M059J (cell line): ENCODE measurements at places on chromosomes 11 and 22. TPM values are rescaled to one million over a fixed set of nuclear protein-coding genes. Genes with fewer than 3 reads are reported as not detected.
A peak's percentile ranks its signal among the peaks of the same experiment; 100 is the strongest.

ZBTB16 gene
- not detected in 2 replicates for total RNA-seq

FERMT3 gene
- 0.20 TPM in 1 of 2 replicates, not detected in the other for total RNA-seq

MMP8 gene
- total RNA-seq: not detected in 2 replicates

TOMT gene
- total RNA-seq: not detected in 2 replicates

HMOX1 gene
- total RNA-seq: 9.4 and 14.9 TPM in 2 replicates

SCGB2A2 gene
- total RNA-seq: not detected in 2 replicates

GPR152 gene
- not detected in 2 replicates for total RNA-seq

TMEM151A gene
- not detected in 2 replicates for total RNA-seq

BDNF gene
- 35.4 and 46.9 TPM in 2 replicates for total RNA-seq

ZFPL1 gene
- 83.4 and 96.0 TPM in 2 replicates for total RNA-seq

GRCh38 chr11:33733980-33734379 lies 2.2 kb downstream of the CD59 start:
- peak; percentile 34 for DNase-seq

DNA sequence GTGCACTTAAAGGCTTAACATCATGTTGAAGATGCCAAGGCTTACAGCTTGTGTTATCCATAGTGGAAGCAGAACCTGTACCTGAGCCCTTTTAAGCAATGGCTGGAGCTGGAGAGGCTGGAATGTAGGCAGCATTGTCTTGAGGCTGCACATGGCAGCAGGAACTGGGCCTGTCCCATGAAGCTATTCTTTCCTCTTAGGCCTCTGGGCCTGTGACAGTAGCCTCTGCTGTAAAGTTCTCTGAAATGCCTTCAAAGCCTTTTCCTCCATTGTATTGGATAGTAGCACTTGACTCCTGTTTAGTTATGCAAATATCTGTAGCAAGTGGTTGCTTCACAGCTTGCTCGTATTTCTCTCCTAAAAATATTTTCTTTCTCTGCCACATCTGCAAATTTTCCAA lies 127.4 kb upstream of the ANO5 start:
- no peak for DNase-seq

- DNase-seq: no peak
Measured at GRCh38 chr22:27990451-27990840, 71.4 kb upstream of the PITPNB start.

GRCh38 chr11:5932671-5933070 lies 9.4 kb upstream of the OR56A3 start:
- no peak for DNase-seq

GRCh38 chr22:27747396-27748221 lies 53.9 kb downstream of the MN1 start:
- DNase-seq: no peak

GRCh38 chr11:108405706-108406105 lies 61.6 kb downstream of the C11orf65 start:
- DNase-seq: peak; percentile 36

DNA sequence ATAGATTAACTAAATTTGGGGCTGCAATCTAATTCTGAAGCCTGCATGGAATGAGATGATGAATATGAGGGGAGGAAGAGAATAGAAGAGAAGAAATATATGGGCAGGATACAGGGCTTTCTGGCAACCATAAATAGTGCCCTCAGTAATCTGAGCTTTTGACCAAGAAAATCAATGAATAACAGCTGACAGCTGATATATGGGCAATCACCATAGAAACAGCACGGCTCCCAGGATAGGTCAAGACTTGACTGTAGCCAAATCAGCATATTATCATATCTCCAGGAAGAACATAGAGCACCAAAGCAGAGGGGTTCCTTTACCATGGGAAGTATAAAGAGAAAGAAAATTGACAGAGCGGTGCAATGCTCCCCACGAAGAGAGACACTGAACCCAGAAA lies 643.8 kb upstream of the TENM4 start:
- DNase-seq: no peak

DNA sequence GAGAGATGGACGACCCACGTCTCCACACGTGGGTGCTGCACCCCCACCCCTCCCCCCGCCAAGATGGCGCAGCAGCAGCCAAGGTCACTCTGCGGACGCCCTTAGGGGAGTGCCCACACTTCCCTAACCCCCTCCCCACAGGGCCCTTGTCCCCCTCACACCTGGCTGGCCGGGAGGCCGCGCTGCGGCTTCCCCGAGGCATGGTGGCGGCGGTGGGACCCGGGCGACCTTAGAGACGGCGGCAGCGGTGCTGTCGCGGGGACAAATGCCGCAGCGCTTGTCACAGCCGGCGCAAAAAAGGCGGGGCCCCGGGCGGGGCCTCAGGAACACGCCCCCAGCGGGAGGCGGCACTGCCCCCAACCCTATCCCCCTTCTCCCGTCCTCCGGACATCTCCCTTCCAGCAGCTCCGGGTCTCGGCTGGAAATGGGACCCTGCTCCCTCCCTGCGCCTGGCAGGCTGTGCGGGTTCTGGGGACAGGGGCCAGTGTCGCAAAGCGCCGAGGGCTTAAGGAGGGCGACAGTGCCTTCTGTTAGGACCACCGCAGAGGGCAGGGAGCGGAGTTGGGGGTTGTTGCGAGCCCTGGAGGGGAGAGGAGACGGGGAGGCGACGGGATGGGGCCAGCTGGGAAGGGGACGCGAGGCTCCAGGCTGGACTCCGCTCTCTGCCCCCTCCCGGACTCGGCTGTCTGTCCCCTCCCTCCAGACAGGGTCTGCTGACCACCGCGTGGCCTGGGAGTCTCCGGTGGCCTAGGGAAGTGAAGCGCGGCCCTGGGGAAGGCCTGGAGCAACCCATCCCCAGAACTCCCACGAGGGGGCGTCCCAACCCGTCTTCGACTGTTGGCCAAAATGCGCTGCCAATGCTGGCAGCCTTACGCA lies at the start of gene CHCHD10:
Gene CHCHD10 (minus strand): TSS at position 300 of the 876 bp plus-strand sequence. CDS start 98 bp downstream, at position 202.
- peak; percentile 55 for DNase-seq

GRCh38 chr11:35553021-35553420 lies 27.6 kb upstream of the PAMR1 start:
- no peak for DNase-seq

DNA sequence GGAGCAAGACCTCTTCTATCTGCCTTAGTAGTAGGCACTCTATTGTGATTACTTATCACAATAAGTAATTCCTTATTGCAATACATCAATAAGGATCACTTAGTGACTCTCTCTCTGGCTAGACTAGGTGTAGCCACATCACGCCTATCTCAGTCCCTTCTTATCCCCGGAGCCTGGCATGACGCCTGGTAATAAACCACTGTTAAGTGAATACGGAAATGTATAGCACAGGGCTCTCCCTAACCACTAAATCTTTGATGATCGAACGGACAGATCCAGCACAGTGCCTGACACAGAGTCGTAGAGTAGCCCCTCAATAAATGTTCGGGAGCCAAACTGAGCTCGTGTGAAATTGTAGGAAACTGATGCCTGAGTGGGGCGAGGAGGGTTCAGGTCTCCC lies 143.3 kb downstream of the FBXO7 start:
- no peak for DNase-seq

- no peak for DNase-seq
Measured at GRCh38 chr11:41458154-41458553, 1.3 kb downstream of the LRRC4C start.

DNA sequence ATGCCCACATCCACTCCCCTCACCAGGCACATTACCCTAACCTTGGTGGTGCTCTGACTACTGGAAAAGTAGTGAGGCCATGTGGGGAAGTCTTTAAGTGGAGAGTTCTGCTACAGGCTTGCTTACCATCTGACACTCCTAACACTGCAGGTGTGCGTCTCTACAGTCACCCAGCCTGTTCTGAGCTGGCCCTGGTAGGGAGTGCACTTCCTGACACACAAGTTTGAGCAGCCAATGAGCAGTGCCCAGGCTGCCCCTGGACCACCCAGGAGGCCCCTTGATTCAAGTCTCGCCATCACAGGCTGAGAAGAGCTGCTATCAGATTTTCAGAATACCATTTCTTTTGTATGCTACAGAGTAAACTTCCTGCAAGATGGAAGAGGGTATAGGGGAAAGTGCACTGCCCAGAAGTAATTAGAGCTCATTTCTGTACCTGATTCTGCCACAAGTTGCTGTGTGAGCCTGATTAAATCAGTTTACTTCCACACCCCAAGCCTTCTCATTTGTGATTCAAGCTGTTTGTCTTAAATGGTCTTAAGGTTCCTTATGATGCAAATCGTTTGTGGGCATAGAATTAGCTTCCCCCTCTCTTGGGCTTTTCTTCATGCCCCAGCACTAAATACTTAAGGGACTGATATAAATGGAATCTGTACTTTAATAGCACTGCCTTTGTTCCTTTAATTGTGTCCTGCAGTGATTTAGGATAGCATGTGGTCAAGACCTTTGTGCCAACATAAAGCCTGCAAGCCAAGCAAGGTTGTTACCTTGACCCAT lies 22.2 kb downstream of the OPCML start:
- DNase-seq: no peak

DNA sequence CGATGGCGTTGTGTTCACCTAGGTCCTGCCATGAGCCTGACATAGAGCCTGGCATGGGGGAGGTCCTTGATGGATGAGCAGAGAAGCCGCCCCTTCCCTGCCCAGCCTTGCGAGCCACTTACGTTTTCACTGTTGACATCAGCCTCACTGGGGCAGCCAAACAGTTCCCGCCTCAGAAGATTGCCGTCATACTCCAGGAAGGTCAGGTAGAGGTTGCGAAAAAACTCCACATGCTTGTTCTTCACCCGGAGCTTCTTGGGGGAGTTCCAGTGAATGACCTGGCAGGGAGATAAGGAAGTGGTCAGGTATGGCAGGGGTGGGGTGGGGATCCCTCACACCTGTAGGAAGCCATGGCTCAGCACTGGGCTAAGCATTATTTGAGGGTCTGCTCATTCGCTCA lies 279.3 kb upstream of the SYN3 start:
- DNase-seq: no peak

GRCh38 chr11:127925475-127925874 lies 661.9 kb downstream of the ETS1 start:
- DNase-seq: peak; percentile 57

DNA sequence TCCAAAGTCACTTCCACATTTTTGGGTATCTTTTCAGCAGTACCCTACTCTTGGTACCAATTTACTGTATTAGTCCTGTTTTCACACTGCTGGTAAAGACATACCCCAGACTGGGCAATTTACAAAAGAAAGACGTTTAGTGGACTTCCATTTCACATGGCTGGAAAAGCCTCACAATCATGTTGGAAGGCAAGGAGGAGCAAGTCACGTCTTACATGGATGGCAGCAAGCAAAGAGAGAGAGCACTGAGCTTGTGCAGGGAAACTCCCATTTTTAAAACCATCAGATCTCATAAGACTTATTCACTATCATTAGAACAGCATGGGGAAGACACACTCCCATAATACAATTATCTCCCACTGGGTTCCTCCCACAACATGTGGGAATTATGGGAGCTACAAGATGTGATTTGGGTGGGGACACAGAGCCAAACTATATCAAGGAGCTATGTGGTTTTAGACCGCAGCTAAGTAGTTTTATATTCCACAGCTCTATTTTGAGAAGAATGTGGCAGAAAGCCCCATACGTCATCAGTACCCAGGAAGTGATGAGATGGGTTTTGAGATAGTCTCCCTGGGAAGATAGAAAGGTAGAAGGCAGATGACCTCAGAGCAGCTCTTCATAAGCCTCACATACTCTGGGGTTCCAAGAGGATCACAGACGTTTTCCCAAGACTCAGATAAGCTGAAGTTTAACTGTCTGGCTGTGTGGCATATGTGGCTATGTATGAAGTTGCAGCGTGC lies 96.3 kb downstream of the APIP start:
- peak; percentile 48 for DNase-seq

DNA sequence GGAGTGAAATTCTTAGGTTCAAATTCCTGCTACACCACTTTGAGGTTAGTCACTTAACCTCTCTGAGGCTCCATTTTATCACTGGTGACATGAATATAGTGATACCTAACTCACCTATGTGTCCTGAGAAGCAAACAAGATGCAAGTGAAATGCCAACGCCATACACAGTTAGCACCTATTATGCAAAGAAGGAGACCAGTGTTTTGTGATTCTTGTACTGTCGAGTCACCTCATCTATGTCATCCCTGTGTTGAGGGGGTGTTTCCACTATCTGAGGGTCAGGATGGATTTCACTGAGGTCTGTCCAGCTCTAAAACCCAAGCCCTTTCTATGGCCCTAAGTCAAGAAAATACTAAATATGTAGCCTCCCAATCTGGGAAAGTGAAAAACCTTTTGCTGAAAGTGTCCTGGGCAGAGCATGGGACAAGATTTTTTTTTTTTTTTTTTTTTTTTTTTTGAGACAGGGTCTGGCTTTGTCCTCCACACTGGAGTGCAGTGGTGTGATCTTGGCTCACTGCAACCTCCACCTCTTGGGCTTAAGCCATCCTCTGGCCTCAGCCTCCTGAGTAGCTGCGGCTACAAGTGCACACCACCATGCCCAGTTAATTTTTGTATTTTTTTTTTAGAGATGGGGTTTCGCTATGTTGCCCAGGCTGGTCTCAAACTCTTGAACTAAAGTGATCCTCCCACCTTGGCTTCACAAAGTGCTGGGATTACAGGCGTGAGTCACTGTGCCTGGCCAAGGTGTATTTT lies 5.0 kb upstream of the MCM5 start:
- DNase-seq: no peak

GRCh38 chr11:113376156-113376555 lies 11.4 kb upstream of the ANKK1 start:
- no peak for DNase-seq

DNA sequence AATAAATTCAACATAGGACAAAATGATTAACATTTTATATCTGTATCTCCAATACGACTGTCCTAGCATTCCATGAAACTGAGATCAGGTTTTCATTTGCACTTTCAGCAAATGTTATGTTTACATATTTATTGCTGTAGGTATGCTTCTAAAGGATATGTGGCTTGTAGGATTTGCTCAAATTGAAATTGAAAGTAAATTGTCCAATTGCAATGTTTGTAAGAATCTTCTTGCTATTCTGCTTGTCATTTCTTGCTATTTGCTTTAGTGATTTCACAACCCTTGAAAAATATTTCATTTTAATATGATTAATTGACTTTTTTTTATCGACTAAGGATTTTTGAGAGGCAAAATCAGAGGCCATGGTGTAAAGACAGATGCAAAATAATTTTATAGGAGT lies 904.2 kb upstream of the RAG2 start:
- peak; percentile 29 for DNase-seq

GRCh38 chr11:64611176-64611575 lies 20.2 kb downstream of the SLC22A12 start:
- DNase-seq: no peak

- peak; percentile 61 for DNase-seq
Measured at GRCh38 chr11:118705111-118705741, 25.8 kb upstream of the TREH start.

- no peak for DNase-seq
Measured at GRCh38 chr22:49550141-49550430, 277.6 kb downstream of the BRD1 start.

GRCh38 chr11:57402188-57403002 lies 11.9 kb upstream of the PRG2 start:
- DNase-seq: peak; percentile 90

DNA sequence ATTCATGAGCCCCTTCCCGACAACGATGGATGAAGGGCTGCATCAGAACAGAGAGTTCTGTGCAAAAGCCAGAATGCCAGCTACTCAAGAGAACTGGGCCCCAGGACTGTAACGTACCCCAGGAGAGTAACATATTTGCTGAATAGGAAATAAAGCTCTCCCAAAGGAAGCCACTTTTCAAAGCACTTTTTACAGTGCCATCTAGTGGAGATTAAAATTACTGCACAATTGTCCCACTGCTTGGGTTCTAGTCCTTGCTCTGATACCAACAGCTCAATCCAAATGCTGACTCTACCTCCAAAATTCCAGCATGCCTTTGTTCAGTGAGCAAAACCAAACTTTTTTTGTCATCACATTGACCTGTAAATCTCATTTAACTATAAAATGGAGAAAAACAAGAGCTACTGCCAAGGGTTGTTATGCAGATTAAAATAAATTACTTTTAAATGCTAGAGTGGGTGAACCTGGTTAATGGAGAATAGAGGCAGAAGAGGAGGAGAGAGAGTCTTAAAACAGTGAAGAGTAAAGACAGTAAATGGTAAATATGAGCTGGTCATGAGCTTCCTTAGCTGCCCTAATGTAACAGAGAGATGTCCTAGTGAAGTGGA lies 87.6 kb upstream of the FSHB start:
- DNase-seq: peak; percentile 41
